ENCODE measurements at places on chromosomes 7 and 10.

DNA sequence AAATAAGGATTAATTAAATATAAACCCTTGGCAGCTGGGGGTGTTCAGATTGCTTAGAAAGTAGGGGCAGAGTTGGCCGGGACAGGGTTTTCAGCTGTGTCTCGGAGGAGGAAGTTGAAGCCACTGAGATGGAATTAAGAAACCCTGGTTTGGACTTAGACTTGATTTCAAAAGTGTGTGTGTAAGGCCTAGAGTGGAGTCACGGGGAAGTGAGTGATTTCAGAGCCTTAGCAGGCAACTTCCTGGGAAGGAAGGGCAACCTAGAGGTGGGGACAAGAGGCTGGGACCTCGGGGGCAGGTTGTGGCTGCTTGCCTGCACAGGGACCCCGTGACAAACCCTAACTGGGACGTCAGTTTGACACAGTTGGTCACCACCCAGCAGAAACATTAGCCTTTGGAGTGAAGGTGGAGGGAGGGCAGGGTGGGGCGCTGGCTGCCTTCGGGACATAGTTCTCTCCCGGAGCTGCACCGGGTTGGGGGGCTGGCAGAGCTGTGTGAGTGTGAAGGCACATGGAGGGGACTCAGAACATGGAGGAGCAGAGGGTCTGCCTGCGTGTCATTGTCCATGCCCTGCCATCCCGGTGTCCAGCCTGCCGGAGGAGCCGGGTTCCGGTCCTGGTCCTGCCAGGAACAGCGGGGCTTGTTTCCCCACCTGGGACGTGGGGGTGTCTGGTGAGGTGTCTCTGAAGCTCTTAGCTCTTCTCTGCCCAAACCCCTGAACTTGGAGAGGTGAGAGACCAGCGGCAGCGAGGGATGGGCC, 1.8 kb downstream of the BRI3 start:
- no peak for DNase-seq

GRCh38 chr10:130858626-130859025, 452.9 kb downstream of the TCERG1L start:
- DNase-seq: no peak

- no peak for DNase-seq
These were observed 3.1 kb upstream of the STK32C start for GRCh38 chr10:132310701-132311337.

- no peak for DNase-seq
These were observed 613.8 kb upstream of the FOXK1 start for GRCh38 chr7:4068286-4068685.

DNA sequence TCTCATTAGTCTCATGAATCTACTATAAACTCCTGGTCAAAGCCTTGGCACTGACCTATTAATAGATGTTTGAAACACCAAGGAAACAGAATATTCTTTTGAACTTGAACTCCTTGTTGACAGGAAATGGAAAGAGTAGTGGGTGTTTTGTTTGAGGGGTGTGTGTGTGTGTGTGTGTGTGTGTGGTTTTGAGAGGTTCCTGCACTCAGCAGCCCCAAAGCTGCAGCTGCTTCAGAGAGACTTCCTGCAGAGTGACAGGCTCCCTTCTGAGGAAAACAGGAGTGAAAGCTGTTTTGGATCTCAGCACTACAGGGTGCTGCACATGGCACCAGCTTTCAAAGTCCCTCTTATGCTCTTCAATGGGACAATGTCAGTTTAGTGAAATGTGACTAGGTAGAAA, 546.5 kb upstream of the STEAP1 start:
- DNase-seq: no peak

- DNase-seq: no peak
These were observed 2.6 kb upstream of the CYP26A1 start for GRCh38 chr10:93071177-93071472.

- DNase-seq: no peak
These were observed 139.9 kb downstream of the C10orf105 start for GRCh38 chr10:71579668-71580067.

GRCh38 chr10:17348501-17349349, 105.7 kb downstream of the ST8SIA6 start:
- DNase-seq: no peak

DNA sequence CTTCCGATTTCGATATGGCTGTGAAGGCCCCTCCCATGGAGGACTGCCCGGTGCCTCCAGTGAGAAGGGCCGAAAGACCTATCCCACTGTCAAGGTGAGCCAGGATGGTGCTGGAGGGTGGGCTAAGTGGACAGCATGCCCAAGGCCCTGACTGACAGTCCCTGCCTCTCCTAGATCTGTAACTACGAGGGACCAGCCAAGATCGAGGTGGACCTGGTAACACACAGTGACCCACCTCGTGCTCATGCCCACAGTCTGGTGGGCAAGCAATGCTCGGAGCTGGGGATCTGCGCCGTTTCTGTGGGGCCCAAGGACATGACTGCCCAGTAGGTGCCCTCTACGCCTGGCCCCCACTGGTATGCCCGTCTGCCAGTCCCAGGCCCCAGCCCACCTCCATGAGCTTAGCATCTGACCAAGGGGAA, 1.2 kb downstream of the NFKB2 start:
- DNase-seq: no peak

GRCh38 chr10:70771311-70772194, 13.6 kb downstream of the TBATA start:
- DNase-seq: no peak

GRCh38 chr10:121205625-121206024, 354.5 kb downstream of the WDR11 start:
- DNase-seq: no peak

GRCh38 chr10:35822316-35822715, 180.2 kb upstream of the FZD8 start:
- no peak for DNase-seq

DNA sequence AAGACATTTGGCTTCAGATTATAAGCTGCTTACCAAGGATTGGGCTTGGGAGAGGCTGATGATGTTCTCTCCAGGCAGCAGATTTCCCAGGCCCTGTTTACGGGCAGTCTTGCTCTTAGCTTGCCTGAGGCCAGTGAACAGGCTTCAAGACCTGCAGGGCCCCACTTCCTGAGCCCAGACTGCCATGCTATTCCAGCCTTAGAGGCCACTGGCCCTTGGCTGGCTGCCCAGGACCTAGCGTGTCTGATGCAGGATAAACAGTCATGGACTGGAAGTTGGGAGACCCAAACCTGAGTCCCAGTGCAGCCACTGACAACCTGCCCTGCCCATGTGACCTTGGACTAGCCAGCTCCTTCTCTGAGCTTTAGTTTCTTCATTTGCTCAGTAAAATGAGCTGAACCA, 2.9 kb downstream of the PRXL2A start:
- no peak for DNase-seq

DNA sequence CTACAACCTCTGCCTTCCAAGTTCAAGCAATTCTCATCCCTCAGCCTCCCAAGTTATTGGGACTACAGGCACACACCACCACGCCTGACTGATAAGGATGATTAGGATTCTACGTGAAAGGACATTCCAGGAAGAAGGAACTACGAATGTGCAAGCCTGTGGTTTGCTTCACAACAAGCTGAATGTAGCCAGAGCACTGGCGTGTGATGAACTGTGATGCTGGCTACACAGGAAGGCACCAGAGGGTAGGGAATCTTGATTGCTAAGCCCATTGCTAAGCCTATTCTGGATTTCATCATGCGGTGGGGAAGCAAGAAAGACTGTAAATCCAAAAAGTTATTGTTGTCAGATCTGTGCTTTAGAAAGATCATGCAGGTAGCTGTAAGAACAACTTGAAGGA, 72.3 kb upstream of the SRRM3 start:
- no peak for DNase-seq

- no peak for DNase-seq
These were observed 36.4 kb upstream of the WAC start for GRCh38 chr10:28496481-28496961.

- DNase-seq: no peak
These were observed 20.2 kb downstream of the CREB3L2 start for GRCh38 chr7:137981668-137982067.

- no peak for DNase-seq
These were observed 19.5 kb upstream of the PLPP4 start for GRCh38 chr10:120437541-120437940.

DNA sequence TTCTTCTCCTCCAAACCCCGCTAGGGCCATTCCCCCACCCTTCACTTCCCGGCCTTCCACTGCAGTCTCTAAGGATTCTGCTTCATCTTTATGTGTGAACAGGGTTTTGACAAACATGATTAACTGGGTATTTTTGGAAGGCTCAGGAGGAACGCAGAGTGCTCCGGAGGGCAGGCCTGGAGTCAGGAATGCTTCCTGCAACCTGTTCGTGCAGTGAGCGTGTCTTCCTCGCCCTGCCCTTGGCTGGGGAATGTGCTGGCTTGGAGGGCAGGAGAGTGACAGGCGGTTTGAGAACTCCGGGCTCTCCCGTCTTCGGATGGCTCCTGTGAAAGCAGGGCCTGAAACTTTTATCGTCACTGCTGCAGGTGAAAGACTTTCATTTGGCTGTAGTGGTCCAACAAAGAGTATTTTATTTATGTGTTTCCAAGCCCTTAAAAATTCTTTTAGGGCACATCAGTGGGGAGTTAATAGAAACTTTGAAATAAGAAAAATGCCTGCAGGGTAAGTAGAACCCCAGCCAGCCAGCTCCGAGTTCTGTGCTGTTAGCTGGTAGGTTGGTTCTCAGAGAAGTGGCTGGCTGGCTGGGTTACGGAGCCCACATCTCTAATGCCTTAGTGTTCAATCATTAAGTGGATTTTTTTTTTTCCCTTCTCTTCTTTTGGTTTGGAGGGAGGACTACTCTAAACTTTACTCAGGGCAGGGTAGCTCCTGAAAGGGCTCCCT, 51.0 kb downstream of the TCF7L2 start:
- DNase-seq: no peak

GRCh38 chr7:2954433-2954853, 89.2 kb downstream of the CARD11 start:
- peak; percentile 35 for DNase-seq

DNA sequence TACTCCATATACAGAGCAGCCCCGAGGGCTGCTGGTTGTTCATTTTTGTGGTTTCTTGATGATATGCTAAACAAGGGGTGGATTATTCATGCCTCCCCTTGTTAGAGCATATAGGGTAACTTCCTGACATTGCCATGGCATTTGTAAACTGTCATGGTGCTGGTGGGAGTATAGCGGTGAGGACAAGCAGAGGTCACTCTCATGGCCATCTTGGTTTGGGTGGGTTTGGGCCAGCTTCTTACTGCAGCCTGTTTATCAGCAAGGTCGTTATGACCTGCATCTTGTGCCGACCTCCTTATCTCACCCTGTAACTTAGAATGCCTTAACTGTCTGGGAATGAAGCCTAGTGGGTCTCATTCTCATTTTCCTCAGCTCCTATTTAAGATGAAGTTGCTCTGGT, 31.3 kb downstream of the GNAT3 start:
- DNase-seq: no peak

GRCh38 chr10:47145290-47145934, 154.6 kb upstream of the GDF10 start:
- no peak for DNase-seq

GRCh38 chr7:3232228-3232627, 68.8 kb upstream of the SDK1 start:
- no peak for DNase-seq

DNA sequence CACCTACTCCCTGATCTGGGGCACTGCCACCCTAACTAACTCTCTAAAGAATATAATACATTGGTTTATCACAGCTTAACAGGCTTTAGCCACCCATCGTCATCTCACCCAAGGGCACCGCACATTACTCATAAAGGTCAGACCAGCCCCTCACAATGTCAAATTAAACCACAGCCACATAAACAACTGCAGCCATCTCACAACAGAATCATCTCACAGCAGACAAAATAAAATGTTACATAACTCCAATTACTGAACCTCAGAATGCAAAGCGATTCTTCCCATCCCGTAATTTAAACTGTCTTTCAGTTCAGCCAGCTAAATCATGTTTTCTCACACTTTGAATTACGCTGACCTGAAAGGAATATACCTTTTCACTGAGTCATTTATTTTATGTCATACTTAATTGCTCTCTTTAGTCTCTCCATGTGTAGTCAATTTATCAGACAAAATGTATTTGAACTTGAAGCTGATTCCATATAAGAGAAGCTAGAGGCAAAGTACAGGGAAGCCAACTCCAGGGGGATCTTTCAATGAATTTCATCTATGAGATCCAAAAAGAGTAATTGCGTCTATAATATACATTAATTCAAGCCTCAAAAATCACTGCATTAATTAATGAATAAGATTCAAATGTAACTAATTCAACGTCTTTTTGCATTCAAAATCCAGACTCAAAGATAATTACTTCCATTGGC, 96.9 kb upstream of the NEBL start:
- no peak for DNase-seq

All from stimulated activated CD8-positive, alpha-beta memory T cell treated with anti-CD3 and anti-CD28 coated beads, Interleukin-12 subunit alpha, Interleukin-12 subunit beta, amount 100 ng/mL, for 4 hours (primary cell).